GM19239 (cell line): ENCODE measurements at places on chromosomes 6 and 20.

DNA sequence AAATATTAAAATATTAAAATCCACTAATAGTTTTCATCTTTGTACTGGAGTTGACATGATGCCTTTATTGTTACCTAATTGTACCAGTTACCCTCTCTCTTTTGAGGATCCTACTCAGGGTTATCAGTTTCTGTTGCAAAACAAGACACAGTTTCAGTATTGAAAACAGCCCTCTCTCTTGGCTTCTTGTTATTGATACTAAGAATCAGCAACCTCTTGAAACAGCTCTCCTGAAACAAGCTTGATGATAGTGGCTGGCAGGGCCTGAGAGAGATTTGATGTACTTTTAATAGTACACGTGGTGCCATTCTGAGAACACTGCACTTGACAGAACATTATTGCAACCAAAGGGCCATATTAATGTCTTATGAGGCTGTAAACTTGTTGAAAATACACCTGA lies 64.9 kb upstream of the MEI4 start:
- DNase-seq: no peak

DNA sequence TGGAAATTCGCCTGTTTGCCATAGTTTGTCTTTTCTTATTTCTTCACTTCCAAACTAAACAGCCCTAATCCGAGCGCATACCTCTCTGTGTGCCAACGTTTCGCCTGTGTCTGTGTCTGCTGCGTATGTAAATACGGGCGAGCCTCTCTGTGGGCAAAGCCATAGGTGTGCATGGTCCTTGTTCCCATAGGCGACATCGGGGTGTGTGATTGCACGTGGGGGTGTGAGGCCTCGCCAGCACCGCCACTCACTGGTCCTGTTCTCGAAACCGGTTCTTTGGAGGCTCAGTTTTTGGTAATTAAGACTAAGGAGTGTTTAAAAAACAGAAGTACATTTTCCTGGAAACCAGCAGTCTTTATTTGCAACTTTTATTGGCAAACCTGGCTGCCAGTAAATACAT lies 6.0 kb upstream of the FOXC1 start:
- DNase-seq: no peak

DNA sequence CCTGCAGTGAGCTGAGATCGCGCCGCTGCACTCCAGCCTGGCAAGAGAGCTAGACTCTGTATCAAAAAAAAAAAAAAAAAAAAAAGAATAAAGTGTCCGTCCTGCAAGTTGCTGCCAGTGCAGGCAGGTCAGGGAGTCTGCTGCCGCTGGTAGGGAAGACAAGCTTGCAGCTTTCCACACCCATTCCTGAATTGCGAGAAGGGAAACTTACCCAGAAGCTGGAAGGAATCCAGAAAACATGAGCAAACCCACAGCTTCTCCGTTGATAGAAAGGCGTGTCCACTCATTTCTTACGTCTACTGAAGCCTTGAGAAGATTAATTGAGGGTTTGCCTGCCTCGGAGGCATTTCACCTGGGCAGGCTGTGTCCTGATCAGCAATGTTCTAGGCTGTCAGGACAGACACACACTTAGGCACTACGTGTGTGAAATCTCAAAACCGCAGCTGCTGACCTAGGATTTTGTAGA lies 61.6 kb upstream of the DSP start:
- DNase-seq: no peak

- no peak for DNase-seq
These were observed 30.7 kb downstream of the SSR1 start for GRCh38 chr6:7282097-7282906.

GRCh38 chr6:51077821-51078518 lies 259.3 kb downstream of the TFAP2B start:
- no peak for DNase-seq

GRCh38 chr6:53894091-53894490 lies 99.3 kb downstream of the LRRC1 start:
- no peak for DNase-seq

DNA sequence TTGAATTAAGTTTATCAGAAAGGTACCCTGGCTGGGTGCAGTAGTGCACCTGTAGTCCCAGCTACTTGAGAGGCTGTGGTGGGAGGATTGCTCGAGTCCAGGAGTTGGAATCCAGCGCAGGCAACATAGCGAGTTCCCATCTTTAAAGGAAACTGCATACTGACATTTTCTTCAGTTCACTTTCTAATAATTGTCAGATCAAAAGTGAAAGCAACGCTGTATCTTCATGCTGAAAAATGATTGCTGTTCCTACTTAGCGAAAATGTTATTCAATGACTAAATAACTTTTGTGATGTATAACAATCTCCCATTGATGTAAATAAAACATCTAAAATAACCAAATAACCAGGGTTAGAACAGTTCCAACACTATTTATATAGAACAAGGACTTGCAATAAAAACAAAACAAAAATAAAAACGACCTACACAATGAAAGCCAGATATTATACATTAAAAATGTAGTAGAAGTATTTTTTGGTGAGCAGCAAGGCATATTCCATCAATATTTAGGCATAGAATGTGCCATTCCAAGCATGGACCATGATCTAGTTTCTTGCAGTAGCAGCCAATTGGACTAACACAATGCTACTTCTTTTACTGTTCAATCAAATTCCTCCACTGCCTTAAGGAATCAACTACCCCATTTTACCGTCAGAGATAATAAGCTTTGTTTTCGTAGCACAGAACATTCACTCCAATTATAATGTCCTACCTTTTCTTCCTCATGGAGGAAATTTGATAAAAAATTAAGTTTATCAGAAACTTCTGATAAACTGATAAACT lies 1.5 kb downstream of the LATS1 start:
- no peak for DNase-seq

DNA sequence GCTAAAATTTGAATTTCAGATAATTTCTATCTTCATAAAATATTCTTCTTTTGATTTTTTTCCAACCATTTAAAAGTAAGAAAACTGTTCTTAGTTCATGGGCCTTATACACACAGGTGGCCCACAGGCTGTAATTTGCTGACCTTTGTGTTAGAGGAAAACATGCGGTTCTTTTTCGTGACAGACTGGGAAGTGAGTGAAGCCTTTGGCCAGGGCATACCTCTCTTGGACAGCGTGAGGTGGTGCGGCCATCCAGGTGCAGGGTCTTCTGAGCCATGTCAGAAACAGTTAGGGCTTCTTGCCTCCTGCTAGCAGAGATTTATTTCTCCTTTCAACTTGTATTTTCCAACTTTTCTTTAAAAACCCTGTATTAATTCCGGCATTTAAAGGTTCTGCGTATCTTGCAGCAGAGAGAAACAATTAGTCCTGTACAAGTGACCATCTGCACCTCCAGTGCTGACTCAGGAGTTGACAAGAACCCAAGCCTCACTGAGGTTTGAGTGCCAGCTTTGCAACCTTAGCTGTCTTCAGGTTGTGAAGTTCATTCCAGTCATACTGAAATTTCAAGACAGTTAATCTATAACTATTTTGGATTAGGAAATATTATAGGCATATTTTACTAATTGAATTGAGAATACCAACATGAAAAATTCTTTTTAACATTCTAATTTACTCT lies 177.8 kb downstream of the LY86 start:
- DNase-seq: no peak

DNA sequence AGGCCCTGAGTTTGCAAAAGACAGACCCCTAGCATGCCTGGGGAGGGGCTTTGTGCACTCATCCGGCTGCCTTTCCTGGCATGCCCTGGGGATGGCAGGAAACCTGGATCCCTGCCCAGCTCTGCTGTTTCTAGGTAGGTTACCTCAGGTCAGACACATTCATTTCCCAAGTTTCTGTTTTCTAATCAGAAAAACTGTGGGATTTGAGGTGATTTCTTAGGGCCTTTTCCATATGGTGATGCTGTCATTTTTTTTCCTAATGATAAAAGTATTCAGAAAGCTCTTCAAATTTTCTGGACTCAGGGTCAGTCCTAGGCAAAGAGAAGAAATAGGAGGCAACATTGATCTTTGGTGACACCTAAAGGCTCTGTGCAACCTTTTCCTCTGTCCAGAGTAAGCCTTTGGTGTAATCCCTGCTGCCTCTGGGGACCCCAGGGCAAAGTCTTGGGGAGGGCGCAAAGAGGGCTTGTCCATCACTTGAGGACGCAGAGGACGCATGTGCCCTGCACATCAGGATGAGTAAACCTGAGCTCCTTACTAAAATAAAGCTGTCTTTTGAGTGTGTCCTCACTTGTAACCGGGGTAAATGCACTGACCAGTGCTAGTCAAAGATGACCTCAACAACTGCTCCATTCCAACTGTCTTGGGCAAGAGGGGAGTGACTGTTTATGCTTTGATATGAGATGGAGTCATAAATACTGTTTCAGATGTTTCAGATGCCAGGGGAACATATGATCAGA lies 13.5 kb upstream of the TRAM2 start:
- DNase-seq: no peak

DNA sequence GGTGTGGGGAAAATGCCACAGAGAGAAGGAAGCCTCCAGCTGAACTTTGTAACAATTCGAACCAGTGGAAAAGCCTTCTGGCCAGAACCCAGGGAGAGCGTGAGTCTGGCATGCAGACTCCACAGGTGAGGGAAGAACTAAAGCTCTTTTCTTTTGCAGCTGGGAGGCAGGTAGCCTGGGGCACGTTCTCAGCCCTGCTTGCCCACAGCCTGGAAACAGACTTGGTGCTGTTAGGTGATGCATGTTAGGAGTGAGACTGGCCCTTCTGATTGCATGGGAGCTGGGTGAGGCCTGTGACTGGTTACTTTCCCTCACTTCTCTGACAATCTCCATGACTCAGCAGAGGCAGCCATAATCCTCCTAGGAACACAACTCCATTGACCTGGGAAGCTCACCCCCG lies 34.2 kb downstream of the PROKR2 start:
- no peak for DNase-seq

DNA sequence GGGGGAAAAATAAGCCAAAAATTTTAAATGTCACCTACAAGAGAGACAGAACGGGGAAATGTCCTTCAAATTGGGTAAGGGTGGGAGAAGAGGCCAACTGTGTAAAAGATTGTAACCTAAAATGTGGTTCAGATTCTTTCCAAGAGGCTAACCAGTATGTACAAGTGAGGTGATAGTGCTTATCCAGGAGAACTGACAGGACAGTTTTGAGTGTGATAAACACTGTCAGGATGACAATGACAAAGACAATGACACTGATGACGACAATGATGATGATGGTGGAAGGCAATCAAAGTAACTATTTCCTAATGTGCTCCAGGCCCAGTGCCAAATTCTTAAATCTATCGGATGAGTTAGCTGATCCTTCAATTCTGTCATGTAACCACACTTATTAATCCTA lies 57.3 kb downstream of the TASP1 start:
- no peak for DNase-seq

DNA sequence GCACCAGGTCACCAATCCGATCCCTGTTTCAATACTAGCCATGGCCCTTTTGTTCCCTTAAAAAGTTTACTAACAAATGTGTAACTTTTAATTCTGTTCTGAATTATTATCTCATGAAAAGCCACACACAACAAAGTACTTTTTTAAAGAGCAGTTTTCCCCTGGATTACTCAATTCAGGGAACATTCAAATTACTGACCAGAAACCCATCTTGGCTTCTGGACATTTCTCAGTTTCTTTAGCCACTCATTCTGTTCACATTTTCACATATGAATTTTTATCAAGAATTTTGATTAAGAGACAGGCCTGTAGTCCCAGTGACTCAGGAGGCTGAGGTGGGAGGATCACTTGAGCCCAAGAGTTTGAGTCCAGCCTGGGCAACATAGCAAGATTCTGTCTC lies 47.4 kb downstream of the INSM1 start:
- DNase-seq: no peak

DNA sequence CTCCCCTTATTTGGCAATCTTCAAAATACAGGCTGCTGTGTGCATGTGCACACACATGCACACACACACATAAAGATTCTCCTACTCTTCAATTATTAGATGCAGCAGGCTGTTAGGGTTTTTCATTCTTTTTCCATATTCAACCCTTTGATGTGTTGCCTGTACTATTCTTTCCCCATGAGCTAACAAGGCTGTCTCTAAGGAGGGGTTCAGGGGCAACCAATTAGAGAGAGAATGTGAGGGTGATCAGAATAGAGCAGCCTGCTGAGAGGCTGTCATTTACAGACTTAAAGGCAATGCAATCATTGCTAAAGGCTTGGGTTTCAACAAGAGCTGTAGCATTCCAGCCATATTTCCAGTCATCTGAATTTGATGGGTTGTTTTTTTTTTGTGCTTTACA lies 467.4 kb upstream of the ID4 start:
- DNase-seq: no peak

GRCh38 chr20:18989736-18990474 lies 176.3 kb downstream of the SCP2D1 start:
- no peak for DNase-seq

DNA sequence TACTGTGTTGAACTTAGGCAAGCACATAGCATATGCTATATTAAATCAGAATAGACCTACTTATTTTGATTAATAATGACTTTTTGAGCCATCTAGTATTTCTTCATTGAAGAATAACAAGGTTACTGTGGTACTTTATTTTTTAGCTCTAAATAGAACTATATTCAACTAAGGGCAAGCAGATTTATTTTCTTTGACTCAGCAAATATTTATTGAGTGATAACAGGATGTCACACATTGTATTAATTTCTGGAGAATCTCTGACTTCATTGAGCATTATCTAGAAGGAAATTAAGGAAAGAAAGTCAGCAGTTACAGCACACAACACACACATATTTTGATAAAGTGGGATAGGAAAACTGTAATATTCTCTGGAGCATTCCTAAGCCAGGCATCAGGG lies 407.4 kb downstream of the CD109 start:
- DNase-seq: no peak

- no peak for DNase-seq
These were observed 11.3 kb upstream of the TMEM181 start for GRCh38 chr6:158548418-158549161.

- no peak for DNase-seq
These were observed 19.3 kb downstream of the ZNF334 start for GRCh38 chr20:46494077-46494476.

DNA sequence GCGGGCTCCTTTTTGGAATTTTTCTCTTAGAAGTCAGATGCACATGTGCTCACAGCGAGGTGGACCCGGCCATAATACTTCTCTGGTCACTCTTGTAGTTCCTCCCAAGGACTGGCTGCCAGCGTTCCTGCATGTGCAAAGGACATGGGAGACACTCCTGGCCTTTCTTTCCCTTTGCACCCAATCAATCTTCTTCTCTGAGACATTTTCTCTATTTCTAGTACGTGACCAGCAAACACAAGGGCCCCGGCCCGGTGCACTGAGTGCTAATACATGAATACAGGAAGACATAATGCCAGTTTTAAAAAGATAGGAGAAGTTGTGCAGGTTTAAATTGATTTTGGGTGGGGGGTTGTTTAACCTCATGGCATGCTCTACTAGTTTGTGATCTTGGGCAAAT lies 233.6 kb downstream of the SMOC2 start:
- no peak for DNase-seq

- no peak for DNase-seq
These were observed 218.8 kb downstream of the ESR1 start for GRCh38 chr6:152026291-152026690.

DNA sequence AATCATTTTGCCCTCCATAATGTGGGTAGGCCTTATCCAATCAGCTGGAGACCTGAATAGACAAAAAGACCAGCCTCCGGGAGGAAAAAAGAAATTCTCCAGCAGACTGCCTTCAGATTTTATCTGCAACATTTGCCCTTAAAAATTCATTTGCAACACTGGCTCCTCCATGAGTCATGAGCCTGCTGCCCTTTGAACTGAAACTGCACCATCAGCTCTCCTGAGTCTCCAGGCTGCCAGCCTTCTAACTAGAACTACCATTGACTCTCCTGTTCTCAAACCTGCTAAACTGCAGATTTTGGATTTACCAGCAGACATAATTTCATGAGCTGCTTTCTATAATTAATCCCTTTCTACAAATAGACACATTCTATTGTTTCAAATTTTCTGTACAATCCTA lies 223.9 kb upstream of the THEMIS start:
- DNase-seq: no peak
